Renal pelvis (tissue), 12 donors: ENCODE measurements at places on chromosomes 16 and 17. TPM values are rescaled to one million over a fixed set of nuclear protein-coding genes. Genes with fewer than 3 reads are reported as not detected.

DNA sequence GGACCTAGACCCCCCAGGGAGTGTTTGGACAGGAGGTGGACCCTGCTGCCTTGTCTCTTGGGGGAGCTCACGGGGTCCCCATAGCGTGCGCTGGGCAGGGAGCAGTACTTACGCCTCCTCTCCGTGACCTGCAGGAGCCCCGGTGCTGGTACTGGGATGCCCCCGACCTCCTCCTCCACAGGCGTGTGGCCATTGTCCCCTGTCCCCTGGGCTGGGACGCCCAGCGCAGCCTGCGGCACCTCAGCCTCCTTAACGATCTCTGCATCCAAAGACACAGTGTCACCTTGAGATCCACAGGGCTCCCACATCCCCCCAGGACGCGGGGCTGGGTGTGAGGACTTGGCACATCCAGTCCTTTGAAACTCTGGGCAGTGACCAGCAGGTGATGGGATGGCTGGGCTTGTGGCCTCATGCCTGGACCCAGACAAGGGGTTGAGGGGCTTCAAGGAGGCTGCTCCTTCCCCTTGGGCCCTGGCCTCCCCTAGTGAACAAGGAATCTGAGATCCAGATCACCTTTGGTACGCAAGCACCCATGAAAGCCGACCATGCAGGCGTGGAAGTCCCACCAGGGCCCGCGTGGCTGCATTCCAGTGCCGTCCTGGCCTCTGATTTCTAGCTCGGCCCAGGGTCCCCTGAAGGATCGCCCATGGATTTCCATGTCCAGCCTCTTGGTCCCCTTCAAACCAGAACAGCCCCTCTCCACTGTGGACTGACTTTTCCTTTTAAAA, 9.9 kb downstream of the DBNDD1 start:
- no peak for DNase-seq

GRCh38 chr16:26365161-26365940, 673.6 kb downstream of the HS3ST4 start:
- peak; percentile 3 for DNase-seq

DNA sequence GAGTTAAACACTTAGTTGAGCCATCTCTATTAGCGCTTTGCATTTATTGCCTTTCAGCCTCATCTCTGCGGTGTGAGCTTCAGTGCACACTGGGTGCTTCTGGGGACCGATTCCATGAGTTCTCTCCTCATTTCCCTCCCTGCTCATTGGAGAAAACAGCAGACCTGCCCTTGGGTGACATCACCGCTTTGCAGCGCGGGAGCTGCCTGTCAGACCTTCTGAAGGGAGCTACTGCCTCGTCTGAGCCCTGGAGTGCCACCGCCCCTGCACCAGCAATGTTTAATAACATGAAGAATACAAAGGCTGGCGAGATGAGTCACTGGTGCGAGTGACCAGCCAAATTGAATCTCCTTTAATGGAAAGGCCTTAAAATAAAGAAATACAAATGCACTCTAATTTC, 30.2 kb upstream of the CPPED1 start:
- no peak for DNase-seq

- DNase-seq, result no peak
These were observed 30.9 kb downstream of the PHKB start for GRCh38 chr16:47492036-47492427.

- DNase-seq, result no peak
These were observed 38.7 kb upstream of the NGFR start for GRCh38 chr17:49456183-49456965.

DNA sequence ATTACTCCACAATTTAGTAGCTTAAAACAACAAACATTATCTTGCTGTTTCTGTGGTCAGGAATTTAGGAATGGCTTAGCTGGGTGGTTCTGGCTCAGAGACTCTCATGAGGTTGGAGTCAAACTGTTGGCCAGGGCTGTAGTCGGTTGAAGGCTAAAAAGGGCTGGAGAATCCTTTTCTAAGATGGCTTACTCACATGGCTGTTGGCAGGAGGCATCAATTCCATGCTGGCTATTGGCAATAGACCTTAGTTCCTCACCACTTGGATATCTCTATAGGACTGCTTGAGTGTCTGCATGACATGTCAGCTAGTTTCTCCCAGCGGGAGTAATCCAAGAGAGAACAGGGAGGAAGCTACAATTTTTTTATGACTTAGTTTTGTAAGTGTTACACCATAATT, 6.6 kb upstream of the EFCAB13 start:
- DNase-seq, result no peak

DNA sequence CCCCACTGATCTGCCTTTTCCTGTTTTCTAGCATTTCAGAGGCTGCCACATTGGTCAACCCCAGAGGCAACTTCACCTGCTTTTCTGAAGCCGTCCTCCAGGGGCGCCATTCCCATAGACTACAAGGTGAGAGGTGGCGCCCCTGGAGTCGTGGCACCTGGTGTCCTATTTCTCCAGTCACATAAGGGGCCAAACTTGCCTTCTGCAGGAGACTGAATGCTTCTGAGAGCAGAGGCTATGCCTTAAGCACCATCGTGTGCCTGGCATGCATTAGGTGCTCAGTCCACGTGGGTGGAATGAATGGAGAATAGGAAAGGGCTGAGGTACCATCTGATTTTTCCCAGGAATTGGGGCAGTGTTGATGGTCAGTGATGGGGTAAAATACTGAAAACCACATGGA, 164.8 kb downstream of the HAPSTR1 start:
- no peak for DNase-seq

GRCh38 chr17:46777943-46778915, 40.3 kb downstream of the WNT3 start:
- DNase-seq, result no peak

GRCh38 chr17:17081304-17081940, 39.2 kb downstream of the MPRIP start:
- no peak for DNase-seq

DNA sequence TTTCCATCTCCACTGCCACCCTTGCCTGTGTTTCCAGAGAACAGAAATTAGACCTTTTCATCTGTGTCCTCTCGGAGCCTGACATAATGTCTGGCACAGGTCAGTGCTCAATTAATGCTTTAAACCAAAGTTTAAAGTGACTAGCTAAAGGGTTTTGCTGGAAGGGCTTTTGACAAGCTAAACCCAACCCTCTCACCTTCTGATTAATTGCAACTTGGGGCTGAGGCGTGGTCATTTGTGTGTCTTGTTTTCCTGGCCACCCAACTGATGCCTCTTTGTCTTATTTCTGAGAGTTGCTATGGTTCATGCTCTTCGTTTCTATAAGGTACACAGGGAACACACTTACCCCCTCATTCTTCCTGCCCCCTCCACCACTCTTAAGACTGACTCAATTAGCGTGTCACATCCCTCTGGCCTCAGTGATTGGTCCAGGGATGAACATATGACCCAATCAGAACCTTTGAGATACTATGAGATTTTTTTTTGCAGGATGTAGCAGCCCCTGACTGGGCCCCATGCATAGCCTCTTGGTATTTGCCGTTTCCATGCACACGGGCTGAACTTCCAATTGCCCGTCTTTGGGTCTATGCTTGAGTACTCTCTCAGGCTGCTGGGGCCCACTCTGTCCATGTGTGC, 15.8 kb upstream of the BRD7 start:
- DNase-seq, result no peak

- DNase-seq, result no peak
These were observed 130.0 kb downstream of the XYLT1 start for GRCh38 chr16:17340804-17341203.

The DNAI2 gene
- 0.14 TPM for polyA plus RNA-seq

The NGFR gene
- 5.4 TPM for polyA plus RNA-seq

The PLSCR3 gene
- 37.4 TPM for polyA plus RNA-seq

The GP1BA gene
- polyA plus RNA-seq, result 2.6 TPM
